Activated naive CD4-positive, alpha-beta T cell treated with anti-CD3 and anti-CD28 coated beads for 36 hours (primary cell): ENCODE measurements at places on chromosomes 2 and 18.

- H3K4me1 ChIP-seq: no peaks in the 10 kb centered on the region
- H3K36me3 ChIP-seq: peaks cover 14% of the 10 kb centered on the region
- DNase-seq: peak; percentile 62
- H3K27ac ChIP-seq: no peak overlapping the region
- no peak overlapping the region for H3K4me3 ChIP-seq
- no peaks in the 10 kb centered on the region for H3K27me3 ChIP-seq
Observed at GRCh38 chr2:222561817-222562645, 93.9 kb downstream of the FARSB start.

- no peaks in the 10 kb centered on the region for H3K36me3 ChIP-seq
- H3K4me3 ChIP-seq: no peak overlapping the region
- no peaks in the 10 kb centered on the region for H3K27me3 ChIP-seq
- no peak overlapping the region for H3K27ac ChIP-seq
- H3K4me1 ChIP-seq: no peaks in the 10 kb centered on the region
- DNase-seq: no peak
Observed at GRCh38 chr2:122389694-122390093, 634.2 kb downstream of the TSN start.

GRCh38 chr2:190576573-190576972 is 42.1 kb upstream of the NEMP2 start:
- H3K27ac ChIP-seq: no peak overlapping the region
- H3K4me3 ChIP-seq: no peak overlapping the region
- no peak for DNase-seq
- H3K36me3 ChIP-seq: no peaks in the 10 kb centered on the region

DNA sequence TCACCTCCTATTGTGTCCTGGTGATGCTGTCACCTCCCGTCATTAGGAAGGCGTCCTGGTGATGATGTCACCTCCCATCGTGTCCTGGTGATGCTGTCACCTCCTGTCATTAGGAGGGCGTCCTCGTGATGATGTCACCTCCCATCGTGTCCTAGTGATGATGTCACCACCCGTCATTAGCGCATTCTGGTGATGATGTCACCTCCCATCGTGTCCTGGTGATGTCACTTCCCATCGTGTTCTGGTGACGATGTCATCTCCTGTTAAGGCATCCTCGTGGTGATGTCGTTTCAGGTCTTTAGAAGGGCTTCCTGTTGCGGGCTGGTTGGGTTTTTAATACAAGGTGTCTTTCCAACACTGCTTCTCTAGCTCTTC is 40.7 kb downstream of the CTDP1 start:
- H3K4me3 ChIP-seq: no peak overlapping the region
- H3K27ac ChIP-seq: no peak overlapping the region
- no peaks in the 10 kb centered on the region for H3K27me3 ChIP-seq
- DNase-seq: peak; percentile 26

GRCh38 chr18:22250591-22250996 is 81.2 kb downstream of the GATA6 start:
- H3K36me3 ChIP-seq: no peaks in the 10 kb centered on the region
- H3K4me3 ChIP-seq: no peak overlapping the region
- DNase-seq: no peak
- H3K27ac ChIP-seq: no peak overlapping the region
- H3K4me1 ChIP-seq: no peaks in the 10 kb centered on the region
